NCI-H1436 treated with DMSO at 0.1 percent for 48 hours (cell line): ENCODE measurements at places on chromosomes 16 and 17.

DNA sequence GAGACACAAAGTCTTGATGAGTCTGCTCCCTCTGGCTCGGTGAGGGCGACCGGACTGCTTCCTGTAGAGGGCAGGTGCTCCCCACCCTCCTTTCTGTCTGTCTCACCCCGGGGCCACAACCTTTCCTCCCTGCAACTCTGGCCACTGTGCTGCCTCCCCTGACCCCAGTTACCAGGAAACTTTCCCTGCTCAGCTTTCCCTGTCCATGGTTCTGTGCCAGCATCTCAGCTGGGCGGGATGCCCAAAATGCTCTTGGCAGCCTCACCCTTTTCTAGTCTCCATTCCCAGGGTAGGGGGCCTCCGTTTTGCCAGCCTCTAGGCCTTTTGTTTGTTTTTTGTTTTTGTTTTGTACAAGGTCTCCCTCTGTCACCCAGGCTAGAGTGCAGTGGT is 1.4 kb downstream of the PLD2 start:
- no peak for DNase-seq

- DNase-seq, result no peak
These were observed 41.0 kb downstream of the STAT5A start for GRCh38 chr17:42329025-42329976.

- no peak for DNase-seq
These were observed 116.7 kb downstream of the PITPNC1 start for GRCh38 chr17:67493812-67494211.

GRCh38 chr17:83099570-83100181 is 20.3 kb downstream of the METRNL start:
- no peak for DNase-seq
